Activated T-cell treated with anti-CD3 and anti-CD28 coated beads, Interleukin-2, amount 50 U/mL, for 24 hours (primary cell): ENCODE measurements at places on chromosomes 7 and 10.

- no peaks in the 10 kb centered on the region for H3K36me3 ChIP-seq
- no peak overlapping the region for H3K27ac ChIP-seq
- H3K4me1 ChIP-seq = no peaks in the 10 kb centered on the region
- DNase-seq = no peak
Observed at GRCh38 chr7:70553364-70553763, 578.6 kb upstream of the GALNT17 start.

GRCh38 chr7:144565586-144565985 lies 162.1 kb upstream of the NOBOX start:
- no peak overlapping the region for H3K4me3 ChIP-seq
- H3K36me3 ChIP-seq = peaks cover 21% of the 10 kb centered on the region
- no peaks in the 10 kb centered on the region for H3K27me3 ChIP-seq
- no peak overlapping the region for H3K27ac ChIP-seq
- no peak for DNase-seq

DNA sequence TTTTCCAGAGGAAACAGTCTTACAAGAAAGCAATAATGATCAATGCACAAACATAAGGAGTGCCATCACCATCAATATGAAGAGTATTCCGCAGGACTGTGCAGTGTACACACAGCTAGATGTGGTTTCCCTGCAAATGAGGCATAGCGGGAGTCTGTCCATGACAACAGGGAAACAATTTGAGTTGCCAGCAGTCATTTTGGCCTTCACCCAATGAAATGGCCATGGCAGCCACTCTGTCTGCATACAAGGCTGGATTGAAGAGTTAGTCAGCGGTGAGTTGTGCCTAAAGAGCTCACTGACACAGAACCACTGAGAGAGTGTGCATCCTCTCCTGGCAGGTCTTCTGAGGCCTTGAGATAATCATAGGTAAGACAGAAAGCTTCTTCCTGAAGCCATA lies 303.3 kb downstream of the IPMK start:
- H3K27ac ChIP-seq = no peak overlapping the region
- DNase-seq = no peak
- H3K27me3 ChIP-seq = no peaks in the 10 kb centered on the region
- H3K36me3 ChIP-seq = no peaks in the 10 kb centered on the region
- H3K4me1 ChIP-seq = no peaks in the 10 kb centered on the region
- H3K4me3 ChIP-seq = no peak overlapping the region

- DNase-seq = no peak
- no peaks in the 10 kb centered on the region for H3K27me3 ChIP-seq
- H3K27ac ChIP-seq = no peak overlapping the region
- no peaks in the 10 kb centered on the region for H3K4me1 ChIP-seq
- no peak overlapping the region for H3K4me3 ChIP-seq
Observed at GRCh38 chr10:25639646-25640045, 294.4 kb upstream of the MYO3A start.

DNA sequence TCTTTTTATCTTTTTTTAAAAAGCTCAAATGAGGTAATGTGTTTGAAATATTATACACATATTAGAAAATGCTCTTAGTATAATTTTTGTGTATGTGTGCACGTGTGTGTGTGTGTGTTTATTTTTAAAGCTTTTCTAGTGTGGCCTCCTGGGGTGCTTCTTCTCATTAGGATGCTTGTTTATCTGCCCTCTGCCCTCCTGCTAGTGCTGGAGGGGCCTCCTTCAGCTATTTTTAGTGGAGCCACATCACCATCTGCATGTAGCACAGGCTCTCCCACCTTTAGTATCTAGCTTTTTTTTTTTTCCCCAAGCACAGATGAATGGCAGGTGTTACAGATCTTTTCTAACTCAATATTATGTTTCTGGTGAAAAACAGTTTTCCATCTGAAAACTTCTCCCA lies 155.7 kb upstream of the TMEM229A start:
- no peak for DNase-seq
- no peaks in the 10 kb centered on the region for H3K27me3 ChIP-seq
- no peaks in the 10 kb centered on the region for H3K4me1 ChIP-seq
